Stimulated activated CD8-positive, alpha-beta memory T cell treated with anti-CD3 and anti-CD28 coated beads, Interleukin-2, amount 100 ng/mL, for 1 hour (primary cell): ENCODE measurements at places on chromosomes 1 and 21.

GRCh38 chr1:18539171-18539570 is 58.4 kb downstream of the KLHDC7A start:
- DNase-seq = no peak

GRCh38 chr1:93822730-93823425 is 56.1 kb downstream of the DNTTIP2 start:
- no peak for DNase-seq

GRCh38 chr1:180415985-180416633 is 86.3 kb downstream of the ACBD6 start:
- no peak for DNase-seq

GRCh38 chr1:5768014-5768413 is 224.2 kb downstream of the NPHP4 start:
- DNase-seq = no peak

- DNase-seq = no peak
These were observed at the start of gene G0S2 for GRCh38 chr1:209674957-209675564. TSS of gene G0S2 (plus strand) at chr1:209675412. CDS start at chr1:209675685, 273 bp downstream.

DNA sequence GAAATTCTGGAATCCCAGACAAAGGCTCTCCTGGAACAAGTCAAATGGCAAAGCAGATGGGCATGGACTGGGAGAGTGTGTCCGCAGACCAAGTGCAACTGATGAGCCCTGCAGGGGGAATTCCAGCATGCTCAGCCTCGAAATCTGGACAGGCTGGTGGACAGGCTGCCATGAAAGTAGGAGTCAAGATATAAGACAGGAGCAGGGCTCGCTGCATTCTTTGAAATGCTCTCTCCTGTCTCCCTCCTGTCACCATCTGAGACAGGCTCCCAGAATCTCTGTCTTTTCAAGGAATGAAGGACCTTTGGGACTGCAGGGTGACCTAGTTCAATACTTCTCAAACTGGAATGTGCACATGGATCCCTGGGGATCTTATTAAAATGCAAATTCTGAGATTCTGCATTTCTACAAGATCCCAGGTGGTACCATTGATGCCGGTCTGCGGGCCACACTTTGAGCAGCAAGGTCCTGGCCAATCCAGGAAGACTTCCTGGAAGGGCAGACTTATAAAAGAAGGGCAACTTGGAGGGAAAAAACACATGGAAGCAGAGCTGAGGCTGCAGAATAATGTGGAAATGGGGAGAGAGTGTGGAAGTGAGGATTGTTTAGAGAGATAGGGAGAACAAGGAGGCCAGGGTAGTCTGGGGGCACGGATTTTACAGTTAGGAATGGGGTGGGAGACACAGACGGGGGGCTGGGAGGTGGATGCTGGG is 29.8 kb downstream of the TNNT2 start:
- no peak for DNase-seq

DNA sequence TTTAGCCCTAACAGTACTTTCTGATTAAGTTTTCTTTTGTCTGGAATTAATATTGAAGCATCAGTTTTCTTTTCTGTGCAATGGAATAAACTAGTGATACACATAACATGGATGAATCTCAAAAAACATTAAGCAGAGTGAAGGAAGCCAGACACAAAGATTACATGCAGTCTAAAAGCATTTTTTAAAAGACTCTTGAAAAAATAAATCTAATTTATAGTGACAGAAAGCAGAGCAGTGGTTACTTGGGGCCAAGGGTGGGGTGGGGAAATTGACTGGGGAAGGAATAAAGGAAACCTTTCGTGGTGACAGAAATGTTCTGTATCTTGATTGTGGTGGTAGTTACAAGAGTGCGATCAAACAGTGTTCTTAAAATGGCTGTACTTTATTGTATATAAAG is 20.2 kb upstream of the ST6GALNAC3 start:
- no peak for DNase-seq

DNA sequence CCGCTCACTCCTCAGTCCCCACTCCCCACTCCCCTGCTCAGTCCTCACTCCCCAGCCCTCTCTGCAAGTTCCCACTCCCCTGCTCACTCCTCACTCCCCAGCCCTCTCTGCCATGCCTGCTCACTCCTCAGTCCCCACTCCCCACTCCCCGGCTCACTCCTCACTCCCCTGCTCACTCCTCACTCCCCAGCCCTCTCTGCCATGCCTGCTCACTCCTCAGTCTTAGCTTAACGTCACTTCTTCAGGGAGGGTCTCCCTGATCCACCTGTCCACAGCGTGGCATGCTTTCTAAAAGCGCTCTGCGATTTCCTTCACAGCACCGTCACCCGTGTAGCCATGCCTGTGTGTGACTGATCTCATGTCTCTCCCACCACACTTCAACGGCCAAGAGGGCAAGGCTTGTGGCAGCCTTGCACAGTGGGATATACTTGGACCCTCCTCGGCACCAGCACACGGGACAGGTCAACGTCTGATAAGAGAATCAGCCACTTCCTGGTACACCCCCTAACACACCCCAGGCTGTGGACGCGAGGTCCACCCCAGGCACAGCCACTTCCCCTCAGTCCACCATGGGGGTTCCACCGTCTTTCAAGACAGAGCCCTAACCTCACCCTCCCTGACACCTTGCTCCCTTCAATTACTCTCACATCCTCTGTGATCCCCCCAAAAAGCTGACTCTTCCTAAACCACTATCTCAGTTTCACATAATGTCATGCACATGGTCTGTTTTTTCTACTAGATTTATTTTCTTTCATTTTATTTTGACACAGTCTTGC is 14.0 kb downstream of the PRDM15 start:
- DNase-seq = no peak

GRCh38 chr1:177302357-177303044 is 131.7 kb downstream of the BRINP2 start:
- DNase-seq = no peak

GRCh38 chr1:31723828-31724359 is 20.1 kb upstream of the COL16A1 start:
- DNase-seq = no peak

DNA sequence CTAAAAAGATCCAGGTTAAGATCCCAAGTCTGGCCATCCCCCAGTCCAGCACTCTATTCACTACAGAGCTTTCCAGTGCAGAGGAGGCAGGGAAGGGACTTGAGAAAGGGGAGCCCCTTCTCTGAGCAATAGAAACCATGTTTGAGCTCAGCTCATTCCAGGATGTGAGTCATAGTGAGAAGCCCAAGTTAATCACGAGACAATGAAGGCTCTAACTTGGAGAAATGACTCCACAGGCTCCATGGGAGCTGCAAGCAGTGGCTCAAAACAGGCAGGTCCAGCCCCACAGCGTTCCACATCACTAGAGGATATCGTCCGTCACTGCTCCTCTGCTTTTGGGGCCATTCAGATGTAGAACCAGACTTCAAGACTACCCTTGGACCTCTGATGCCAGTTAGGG is 59.1 kb downstream of the CAMK2N1 start:
- DNase-seq = no peak

DNA sequence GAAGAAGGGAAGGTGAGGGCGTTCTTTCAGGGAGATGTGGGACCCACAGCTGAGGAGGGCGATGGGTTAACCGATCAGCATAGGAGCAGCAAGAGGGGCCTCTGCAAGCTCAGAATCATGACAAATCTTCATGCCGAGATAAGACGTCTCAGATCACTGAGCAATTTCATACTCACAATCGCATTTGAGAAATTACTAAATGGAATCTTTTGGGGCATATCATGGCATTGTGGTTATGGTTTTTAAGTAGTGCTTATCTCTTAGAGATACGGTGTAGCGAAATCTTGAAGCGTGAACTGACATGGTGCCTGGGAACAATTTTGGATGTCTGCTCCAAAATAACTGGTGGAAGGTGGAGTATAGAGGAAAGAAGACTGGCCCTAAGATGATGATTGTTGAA is 6.2 kb downstream of the TNNT2 start:
- DNase-seq = no peak

DNA sequence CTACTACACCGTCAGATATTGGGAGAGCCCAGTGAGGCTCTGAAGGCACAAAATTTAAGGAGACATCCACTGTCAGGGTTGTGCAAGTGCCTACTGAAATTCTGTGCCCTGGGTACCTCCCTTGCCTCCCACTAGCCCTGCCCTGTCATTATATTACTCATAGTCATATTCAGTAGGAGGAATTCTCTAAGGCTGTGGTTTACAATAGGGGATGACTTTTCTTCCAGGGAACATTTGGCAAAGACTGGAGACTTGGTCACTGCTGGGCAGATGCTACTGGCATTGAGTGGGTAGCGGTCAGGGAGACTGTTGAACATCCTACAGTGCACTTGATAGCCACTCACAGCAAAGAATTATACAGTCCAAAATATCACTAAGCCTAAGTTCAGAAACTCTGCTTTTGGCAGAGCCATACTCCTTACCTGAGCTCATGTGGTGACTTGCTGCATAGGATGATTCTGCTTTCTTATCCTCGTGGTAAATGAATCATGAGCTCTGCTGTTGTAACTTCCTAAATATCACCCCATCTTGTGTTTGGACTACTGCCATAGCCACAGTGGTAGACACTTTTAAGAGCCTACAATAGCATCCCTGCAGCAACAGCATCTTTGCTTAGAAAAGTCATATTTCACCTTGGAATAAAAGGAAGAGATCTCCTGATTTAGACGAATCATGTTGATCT is 563.4 kb upstream of the PLXNA2 start:
- DNase-seq = no peak

GRCh38 chr1:178417858-178418257 is 78.9 kb downstream of the CLEC20A start:
- no peak for DNase-seq

DNA sequence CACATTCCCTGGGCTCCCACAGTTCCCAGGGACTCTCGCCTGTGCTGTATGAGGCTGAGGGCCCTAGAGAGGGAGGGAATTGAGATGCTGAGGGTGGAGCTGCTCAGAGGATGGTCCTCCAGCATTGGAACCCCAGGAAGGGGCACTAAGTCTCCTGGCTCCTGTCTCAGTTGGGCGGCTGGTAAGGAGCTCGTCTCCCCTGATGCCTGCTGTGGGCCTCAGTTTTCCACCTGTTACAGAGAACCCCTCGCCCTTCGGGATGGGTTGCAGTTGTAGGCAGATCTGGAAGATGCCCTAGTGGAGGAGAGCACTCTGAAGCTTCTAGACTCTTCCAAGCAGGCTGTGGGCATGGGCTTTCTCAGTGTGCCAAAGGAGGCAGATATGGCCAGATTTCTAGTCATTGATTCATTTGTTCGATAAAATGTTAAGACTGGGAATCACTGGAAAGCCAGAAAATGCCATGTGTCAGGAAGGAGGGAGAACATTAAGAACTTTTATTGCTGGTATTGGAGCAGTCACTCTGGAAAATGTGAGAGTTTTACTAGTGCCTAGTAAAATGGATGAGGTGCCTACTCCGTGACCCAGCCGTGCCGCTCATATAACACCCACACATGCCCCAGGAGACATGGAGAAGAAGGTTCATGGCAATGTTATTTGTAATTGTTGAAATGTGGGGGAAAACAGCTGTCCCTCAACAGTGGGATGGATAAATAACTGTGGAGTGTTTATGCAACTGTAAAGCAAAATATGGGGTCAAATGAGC is 828 bp upstream of the MYBPH start:
- DNase-seq = no peak

DNA sequence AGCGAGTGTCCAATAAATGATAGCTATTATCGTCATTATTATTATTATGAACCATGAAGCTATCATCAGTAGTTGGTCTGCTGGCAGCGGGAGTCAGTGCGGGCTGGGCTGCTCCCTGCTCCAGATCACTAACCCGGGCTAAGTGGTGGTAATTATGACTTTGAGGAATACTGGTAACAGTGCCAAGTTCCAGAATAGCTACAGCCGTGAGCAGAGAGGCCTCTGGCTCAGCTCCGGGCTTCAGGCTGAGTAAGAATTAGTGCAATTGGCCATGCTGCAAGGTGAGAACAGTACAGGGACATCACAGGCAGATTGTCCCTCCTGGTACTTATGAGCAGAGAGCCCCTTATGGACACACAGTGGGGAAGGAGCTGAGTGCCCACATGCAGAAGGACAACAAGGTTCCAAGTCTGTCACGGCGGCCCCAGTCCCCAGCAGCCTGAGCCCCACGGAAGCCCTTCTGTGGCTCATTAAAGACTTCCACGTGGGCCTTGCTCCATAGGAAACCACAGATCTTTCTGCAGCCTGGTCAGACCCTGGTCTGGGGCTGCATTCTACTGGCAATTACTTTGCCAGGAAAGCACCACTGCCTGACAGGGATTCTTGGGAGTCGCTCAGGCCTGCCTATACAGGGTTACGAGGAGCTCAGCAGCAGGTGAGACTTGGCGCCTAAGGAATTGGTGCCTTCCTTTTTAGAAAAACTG is 235.1 kb downstream of the RRAGC start:
- no peak for DNase-seq

DNA sequence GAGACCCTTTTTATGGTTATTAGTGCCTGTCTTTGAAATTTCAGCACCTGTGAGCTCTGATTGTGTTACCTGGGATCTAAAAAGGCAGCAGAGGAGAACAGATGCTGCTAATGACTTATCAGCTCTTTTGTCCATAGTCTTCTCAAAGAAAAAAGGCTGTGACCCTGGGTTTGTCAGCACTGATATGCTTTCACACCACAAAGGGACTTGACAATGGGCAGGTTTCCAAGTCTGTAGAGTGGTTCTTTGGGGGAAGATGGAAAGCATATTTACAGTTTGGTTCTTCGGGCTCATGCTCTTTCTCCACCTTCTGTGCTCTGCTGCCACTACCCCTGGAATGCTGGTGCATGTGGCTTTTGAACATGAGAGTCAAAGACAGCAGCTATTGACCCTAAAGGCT is 32.0 kb downstream of the DNAJC6 start:
- no peak for DNase-seq

DNA sequence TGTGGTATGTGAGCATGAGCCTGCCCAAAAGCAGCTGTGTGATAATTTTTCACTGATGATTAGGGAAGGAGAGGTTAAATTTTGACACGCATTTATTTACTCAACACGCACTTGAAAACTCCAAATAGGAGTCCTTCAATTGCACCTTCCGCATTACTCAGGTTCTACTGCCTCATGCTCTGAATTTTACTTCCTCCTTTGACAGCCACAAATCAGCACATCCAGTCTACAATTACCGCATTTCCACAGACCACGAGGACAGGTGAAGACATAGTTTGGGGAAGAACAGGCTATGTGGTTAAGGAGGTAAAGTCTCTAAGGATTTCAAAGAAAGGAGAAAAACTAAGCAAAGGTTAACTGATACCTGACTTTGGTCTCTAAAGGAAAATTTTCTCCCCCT is 2.6 kb downstream of the CAPN8 start:
- no peak for DNase-seq

DNA sequence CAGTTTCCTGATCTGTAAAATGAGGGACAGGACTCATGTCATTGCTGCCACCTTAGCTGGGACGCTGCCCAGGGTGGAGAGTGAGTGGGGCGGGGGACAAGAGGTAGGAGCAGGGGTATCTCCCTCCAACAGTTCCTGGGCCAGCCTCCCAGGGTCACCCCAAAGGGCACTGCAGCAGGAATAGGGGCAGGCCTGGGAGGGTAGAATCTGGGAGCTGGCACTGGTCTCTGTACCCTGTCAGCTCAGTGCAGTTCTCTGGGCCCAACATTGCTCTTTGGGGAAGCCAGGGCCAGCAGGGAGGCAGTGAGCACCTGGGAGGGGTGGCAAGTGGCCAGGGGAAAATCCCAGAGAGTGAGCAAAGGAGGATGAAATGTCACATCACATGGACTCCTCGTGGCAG is 55.8 kb downstream of the ELK4 start:
- DNase-seq = no peak
